Stimulated activated CD8-positive, alpha-beta memory T cell treated with anti-CD3 and anti-CD28 coated beads, Interleukin-2, amount 100 ng/mL, for 1 hour (primary cell): ENCODE measurements at places on chromosomes 7 and 10.

DNA sequence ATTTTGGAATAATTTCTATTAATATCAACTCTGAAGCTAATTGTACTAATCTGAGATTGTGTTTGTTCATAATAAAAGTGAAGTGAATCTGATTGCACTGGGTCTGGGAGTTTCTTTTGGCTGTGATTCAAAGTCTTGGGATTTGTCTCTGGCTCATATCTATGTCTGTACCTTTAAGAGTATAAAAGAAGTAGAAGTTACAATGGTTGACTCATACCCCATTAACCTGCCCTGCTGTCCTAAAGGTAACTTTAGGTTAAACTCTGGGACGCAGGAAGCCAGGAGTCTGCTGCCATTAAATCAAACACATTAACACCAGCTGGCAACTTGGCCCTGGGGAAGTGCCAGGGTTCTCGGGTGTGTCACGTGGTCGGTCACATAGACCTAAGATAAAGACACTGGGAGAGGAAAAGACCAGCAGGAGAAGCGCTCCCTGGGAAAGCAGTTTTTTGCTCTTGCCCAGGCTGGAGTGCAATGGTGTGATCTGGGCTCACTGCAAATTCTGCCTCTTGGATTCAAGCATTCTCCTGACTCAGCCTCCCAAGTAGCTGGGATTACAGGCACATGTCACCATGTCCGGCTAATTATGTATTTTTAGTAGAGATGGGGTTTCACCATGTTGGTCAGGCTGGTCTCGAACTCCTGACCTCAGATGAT lies 17.8 kb downstream of the SCD start:
- no peak for DNase-seq

GRCh38 chr7:45888993-45889366 lies 692 bp downstream of the IGFBP1 start:
- DNase-seq, result no peak

DNA sequence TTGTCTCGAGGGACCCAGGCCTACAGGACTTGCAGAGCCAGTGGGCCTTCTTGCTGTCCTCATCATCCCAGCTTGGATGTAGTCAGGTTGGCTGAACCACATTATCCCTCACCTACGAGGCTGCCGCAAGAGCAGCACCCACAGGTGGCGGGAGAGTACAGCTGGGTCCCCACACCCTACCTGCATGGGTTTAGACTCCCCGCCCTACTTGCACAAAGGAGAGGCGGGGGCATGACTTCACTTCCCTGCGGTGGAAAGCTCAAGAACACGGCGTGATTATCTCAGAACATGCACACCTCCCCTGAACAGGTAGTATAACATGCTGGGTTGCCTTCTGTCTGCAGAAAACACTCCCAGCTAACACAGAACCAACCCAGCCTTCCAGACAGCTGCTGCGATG lies 57.5 kb downstream of the CTBP2 start:
- no peak for DNase-seq

- no peak for DNase-seq
These were observed 113.2 kb downstream of the OR13A1 start for GRCh38 chr10:45202242-45202641.

DNA sequence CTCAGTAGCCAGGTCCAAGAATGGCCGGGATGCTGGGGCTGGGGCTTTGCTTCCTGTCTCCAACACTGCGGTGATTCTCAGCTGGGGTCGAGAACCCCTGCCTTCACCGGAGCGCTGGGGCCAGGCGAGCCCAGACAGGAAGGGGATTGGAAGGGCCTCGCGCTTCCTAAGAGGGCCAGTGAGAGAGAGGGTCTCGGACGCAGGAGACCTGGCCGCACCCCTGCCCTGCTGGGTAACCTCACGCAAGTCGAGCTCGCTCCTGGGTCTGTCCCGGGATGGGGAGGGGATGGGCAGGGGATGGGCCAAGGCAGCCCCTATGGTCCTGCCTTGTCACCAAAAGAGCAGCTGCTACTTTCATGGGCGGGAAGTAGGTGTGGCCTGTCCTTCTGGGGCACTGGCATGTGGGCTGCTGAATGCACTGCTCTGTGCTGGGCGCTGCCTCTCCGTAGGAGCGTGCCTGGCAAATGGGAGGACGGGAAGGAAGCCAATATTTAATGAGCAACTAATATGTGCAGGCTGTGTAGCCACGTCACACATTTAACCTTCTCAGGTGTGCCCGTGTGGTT lies 20.0 kb downstream of the KCNK18 start:
- DNase-seq, result no peak

DNA sequence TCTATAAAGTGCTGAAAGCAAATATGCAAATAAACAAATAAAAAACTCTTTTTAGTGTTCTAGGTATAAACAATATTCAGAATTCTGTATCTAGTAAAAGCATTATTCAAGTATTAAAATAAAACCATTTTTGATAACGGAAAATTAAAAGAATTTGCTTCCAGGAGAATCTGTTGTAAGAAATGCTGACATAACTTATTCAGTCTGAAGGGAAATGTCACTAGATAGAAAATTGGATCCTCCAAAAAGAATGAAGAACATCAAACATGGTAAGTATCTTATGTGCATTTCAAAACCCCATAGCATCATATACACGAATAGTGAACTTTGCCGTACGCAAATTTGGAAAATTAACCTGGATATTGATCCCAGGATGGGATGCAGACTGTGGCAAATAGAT lies 506.7 kb downstream of the GLRX3 start:
- no peak for DNase-seq
